Breast epithelium (tissue), 4 donors: ENCODE measurements at places on chromosomes 4 and X. TPM values are rescaled to one million over a fixed set of nuclear protein-coding genes. Genes with fewer than 3 reads are reported as not detected.

USP53 gene
- 123 TPM for total RNA-seq

HEPH gene
- 13.9 TPM for total RNA-seq

BST1 gene
- total RNA-seq, result 6.4 TPM

GUCY1A1 gene
- 75.8 TPM for total RNA-seq

PNMA3 gene
- under 0.01 TPM for total RNA-seq
